ENCODE measurements at places on chromosomes 1 and 21.

DNA sequence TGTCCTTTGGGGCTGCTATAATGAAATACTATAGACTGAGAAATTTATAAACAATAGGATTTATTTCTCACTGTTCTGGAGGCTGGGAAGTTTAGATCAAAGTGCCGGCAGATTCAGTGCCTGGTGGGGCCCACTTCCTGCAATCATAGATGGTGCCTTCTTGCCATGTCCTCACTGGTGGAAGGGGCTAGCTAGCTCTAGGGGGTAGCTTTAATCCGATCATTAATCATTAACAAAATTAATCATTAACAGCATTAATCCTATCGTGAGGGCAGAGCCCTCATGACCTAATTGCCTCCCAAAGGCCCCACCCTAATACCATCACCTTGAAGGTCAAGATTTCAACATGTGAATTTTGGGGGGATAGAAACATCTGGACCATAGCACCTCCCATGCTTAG is 124.3 kb downstream of the TRABD2B start:
- no peak for DNase-seq

GRCh38 chr1:47547753-47548573 is 110.1 kb downstream of the FOXD2 start:
- DNase-seq = no peak

- DNase-seq = no peak
Observed at GRCh38 chr1:111857194-111857651, 101.5 kb downstream of the DDX20 start.

GRCh38 chr1:168320800-168321450 is 40.2 kb downstream of the TBX19 start:
- DNase-seq = peak; percentile 29

DNA sequence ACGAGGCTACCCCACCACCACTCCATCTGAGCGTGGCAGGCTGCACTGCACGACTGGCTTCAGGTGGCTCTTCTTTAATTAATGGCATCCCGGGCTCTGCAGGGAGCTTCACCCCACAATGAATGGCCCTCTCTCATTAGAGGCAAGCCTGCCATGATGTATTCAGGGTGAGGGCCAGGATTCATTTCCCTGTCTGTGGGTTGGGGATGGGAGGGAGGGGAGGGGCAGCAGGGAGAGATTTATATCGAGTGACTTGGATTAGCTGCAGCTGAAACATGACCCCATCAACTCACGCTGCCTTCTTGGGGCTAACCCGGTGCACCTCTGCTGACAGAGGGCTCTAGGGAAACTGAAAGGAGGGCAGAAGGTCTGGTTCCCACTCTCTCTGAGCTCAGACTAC is 54.2 kb downstream of the ERI3 start:
- DNase-seq = no peak

DNA sequence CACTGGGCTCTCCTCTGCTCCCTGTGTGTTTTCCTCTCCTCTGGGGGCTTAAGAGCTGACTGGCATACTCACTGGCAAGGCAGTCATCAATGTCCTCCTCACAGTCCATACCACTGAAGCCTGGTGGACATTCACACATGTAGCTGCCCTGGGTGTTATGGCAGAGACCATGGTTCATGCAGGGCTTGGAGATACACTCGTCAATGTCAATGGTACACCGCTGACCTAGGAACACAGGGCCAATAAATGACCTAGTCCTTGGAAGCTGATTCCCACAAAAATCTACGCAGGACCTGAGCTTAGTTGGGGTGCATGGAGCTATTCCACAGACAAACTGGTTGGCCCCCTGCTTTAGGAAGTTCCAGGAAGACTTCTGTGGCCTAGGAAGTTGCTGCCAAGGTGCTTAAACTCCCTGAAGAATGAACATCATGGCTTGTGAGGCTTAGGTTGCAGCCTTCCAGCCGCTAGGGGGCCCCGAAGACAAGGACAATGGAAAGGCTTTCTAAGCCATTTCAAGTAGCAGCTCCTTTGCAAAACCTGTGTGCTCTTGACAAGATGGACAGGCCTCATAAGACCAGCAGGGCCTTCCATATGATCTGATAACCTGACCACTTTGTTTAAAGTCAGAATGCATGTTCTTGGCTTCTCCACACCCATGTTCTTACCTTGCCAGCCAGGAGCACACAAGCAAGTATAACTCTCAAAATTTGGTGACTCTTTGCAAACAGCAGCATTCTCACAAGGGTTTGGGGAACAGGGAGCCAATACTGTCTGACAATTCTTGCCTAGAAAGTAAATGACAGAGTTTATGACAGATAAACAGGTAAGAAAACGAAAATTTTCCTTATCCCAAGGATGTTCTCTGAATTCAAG is 52.3 kb upstream of the ADAM30 start:
- peak; percentile 79 for DNase-seq
